ENCODE measurements at places on chromosomes 7 and 10.

DNA sequence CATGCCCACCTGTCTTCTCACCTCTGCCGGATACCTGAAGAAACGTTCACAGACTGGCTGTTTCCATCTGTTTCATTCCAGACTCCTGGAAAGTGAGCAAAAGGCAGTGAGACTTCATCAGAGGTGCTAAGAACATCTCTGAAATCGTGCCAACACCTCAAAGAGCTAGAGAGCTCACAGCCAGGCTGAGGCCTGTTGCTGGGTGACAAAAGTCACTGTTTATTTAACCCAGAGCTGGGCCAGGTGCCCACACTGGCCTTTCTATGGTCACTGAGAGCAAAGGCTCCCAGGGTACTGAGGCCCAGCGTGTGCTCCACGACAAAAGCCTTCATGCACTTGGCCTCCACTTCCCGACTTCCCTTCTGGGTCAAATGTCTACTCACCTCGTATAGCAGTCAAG is 3.7 kb upstream of the NANOS1 start:
- no peak for DNase-seq

DNA sequence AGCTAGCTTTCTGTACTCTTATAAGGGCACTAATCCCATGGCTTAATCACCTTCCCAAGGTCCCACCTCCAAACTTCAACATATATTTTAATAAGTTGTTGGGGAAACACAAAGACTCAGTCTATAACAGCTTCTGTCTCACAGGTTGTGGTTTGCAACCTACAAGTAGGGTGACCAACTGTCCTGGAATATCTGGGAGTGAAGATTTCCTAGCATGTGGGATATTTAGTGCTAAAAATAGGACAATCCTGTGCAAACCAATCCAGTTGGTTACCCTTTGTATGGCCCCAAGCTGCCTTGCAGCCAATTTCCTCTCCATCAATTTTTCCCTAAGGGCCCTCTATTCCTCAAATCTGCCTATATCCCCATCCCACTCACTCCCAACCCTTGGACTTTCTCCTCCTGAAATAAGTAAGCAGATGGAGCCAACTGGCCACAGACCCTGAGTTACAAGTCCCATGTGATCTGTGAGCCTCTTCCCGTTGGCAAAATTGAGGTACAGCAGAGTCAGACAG is 82.3 kb downstream of the FAM13C start:
- DNase-seq: no peak

DNA sequence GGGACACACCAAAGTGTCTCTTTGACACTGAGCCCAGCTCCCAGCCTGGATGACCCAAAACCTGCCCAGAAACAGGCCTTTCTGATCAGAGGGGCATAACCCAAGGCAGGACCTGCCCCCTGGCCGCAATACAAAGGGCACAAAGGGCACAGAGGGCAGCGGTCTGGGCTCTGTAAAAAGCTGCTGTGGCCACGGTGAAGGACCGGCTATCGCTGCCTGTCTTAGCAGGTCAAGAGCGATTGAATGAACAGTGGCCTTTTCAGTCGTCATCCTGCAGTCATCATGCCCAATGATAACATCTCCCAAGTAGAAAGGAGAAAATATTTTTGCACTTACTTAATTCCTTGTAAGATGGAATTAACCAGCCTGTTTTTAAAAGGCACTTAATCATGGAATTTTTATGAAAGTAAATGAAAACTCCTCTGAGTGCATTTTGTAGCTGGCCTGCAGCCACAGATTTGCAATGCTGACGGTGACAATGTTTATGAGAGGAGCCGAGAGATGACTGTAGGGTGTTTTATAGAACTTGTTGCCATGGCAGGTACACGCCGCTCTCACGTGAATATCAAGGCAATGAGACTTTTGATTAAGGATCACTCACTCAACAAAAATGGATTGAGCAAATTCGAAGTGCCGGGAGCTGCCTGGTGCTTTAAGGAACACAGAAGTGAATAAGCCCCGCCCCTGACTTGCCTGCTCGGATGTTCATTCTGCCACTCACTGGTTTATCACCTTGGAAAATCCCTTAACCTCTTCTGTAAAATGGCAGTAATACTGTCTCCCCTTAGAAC is 47.3 kb upstream of the BHLHA15 start:
- no peak for DNase-seq

- DNase-seq: no peak
Measured at GRCh38 chr10:4062751-4063150, 277.7 kb upstream of the KLF6 start.

Data from NCI-H2107 (cell line).